ENCODE measurements at places on chromosomes 7 and 10.

DNA sequence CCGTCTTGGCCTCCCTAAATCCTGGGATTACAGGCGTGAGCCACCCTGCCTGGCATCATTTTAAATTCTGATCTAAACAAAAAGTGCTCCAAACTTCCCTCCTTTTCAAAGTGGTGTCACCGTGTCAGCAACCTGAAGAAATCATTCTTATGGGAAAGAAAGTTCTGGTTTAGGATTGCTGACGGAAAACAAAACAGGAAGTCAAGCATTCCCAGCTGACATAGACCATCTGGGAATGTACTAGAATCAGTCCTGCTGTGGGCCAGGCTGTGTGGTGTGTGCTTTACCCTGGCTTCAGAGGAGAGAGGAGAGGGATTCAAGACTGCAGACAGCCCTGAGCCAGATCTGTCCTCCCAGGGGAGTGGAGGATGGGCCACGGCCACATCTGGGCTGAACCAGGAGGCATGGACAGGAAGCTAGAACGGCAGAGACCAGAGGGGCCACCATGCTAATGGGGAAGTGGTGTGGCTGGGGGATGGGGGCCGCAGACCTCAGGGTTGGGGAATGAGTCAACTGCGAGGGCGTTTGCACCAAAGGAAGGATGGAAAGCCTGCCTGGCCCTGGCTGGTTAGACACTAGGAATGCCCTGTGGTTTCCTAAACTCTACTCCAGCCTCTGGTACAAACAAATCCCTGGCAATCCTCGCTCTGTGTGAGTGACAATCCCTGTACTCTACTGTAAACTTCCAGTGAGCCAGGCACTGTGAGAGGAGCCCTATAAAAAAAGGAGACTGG lies 16.7 kb upstream of the CLIP2 start:
- DNase-seq, result peak; percentile 95

DNA sequence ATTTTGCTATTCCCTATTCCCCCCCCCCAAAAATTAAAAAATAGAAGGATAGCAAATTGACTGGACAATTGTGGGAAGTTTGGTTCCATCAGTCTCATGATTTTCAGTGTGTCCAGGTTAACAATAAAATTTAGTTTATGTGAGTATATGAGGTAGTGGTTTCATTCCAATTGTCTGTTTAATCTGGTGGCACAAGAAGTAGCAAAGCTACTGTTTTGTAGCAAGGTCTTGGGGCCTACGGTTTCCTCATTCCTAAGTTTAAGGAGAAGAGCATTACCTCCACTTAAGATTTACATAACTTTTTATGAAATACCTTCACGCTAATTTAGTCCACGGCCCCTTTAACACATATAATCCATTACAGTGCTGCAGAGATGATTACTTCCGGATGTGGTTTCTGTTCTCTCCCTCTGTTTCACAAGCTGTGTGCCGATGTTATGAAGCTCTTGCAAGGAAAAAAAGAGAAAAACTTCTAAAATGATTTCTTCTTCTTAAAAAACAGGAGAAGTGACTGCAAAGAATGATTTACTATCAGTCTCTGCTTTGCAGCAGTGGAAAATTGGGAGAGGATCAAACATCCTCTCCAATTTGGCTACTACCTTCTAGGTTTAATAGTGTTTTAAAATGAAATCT lies 32.7 kb upstream of the NPVF start:
- peak; percentile 80 for DNase-seq

DNA sequence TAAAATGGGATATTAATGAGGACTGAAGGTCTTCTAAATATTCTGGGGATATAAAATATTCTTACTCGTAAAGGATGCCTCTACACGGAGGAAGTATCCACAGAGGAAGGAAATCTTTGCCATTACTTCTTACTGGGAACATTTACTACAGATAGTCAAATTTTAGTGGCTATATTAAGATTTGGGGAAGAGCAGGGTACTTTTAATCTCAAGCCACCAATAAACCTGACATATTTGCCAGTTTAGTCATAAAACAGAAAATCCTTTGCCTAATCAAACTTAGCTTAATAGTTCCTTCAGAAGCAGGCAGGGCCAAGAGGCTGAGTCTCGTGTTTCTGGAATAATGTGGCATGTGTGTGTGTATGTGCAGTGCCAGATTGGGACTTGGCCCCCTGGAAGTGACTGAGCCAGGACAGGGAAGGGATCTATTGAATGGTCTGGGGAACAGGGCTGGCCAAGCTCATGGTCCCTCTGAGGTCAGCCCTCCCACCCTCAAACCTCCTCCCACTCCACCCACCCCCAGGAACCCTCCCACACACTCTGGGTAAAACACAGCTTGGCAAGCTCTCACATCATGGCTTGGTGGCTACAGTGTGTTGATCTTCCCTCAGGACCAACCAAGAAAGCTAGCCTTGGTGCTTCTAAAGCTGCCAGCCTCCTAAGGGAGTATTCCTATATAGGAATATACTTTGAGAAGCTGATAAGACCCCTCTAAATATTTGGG lies 1.6 kb upstream of the PIK3CG start:
- peak; percentile 51 for DNase-seq

DNA sequence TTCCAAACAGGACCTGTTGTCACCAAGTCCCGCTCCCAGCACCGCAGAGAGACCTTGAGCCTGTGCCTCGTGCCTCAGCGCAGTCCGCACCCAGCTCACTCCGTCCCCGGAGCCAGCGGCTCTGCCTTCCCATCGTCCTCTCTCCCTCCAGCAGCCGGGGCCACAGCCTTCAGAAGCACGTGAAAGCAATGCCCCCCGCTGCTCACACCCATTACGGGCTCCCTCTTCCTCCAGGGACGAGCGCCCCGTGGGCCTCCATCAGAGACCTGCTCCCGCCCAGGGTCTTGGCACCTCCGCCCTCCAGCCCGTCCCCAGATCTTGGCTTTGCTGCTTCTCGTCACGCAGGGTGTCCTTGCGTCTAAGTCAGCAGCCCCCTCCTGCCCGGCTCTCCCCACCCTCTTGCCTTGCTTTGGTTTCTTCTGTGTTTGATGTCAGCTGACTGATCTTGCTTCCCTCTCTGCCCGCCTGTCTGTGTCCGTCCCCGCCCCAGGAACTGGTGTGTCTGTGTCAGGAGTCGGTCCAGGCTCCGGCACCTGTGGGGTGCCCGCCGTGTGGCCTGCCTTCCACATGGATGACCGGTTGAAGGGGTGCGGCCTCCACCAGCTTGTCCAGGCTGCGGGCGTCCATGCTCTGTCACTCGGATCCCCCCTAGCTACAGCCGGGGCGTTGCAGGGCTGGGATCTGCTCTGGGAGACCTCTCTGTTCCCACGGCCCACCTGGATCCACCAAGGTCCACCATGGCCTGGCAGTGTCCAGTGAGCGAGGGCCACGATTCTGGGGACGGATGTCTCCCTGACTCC lies 61.9 kb downstream of the FOXL3 start:
- DNase-seq, result peak; percentile 10

DNA sequence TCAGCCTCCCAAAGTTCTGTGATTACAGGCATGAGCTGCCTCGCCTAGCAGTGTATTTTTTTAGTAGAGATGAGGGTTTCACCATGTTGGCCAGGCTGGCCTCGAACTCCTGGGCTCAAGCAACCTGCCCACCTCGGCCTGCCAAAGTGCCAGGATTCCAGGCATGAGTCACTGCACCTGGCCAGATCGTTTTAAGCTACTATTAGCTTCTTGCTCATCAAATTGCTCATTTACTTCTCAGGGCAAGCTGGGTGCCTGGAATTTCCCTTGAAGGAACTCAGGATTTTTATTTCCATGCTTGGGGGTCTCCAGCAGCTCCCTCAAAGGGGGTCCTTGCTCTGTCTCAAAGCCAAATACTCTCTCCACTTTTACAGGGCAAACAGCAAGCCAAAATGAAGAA lies 798.0 kb upstream of the AUTS2 start:
- DNase-seq, result no peak

DNA sequence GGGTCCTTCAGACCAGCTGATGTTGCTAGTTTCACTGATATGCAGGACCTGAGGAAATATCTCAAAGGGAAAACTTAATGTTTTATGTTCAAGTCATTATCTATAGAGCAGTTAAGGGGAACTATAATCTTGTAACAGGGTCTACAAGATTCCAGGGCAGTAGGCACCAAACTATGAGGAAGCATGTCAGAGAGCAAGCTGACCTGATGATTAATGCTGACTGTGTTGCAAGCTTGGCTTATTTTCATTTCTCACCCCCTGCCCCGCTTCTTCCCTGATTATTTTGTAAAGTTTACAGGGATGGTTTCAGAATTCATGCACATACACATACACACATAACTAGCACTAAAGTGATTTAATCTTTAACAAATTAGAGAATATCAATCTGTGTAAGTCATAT lies 84.3 kb upstream of the CACNA2D1 start:
- DNase-seq, result peak; percentile 26

- no peak for DNase-seq
Observed at GRCh38 chr10:114256008-114256765, 17.1 kb downstream of the VWA2 start.

- no peak for DNase-seq
Observed at GRCh38 chr10:122234416-122234815, 36.7 kb upstream of the BTBD16 start.

DNA sequence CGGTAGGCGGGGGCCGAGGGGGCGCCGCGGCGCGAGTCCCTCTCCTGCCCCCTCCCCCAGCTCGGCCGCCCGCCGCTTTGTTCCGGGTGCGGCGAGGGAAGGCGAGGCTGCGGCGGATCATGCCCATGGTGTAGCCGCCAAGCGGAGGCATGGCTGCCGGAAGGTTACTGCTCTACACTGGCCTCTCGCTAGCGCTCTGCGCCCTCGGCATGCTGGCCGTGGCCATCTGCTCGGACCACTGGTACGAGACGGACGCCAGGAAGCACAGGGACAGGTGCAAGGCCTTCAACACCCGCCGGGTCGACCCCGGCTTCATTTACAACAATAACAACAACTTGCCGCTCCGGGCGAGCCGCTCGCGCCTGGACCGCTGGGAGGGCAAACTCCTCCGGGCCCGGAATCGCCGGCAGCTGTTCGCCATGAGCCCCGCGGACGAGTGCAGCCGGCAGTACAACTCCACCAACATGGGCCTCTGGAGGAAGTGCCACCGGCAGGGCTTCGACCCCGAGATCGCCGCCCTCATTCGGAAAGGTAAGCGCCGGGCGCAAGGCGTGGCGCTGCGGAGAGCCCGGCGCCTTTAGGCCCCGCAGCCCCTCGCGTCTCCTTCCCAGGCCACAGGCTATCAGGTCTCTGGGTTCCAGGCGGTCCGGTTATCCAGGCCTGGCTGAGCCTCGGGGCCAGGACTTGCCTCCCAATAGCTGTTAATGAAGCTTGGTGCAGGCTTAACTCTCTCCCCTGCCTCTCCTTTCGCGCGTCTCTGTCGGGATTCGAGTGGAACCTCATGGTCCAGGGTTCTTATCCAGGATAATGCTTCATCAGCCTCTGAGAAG lies 513 bp downstream of the TMEM178B start:
- no peak for DNase-seq

GRCh38 chr7:137343281-137343841 lies at the start of gene PTN:
PTN (minus strand) TSS chr7:137343733; CDS start chr7:137254973, 88,760 bp downstream.
- no peak for DNase-seq

DNA sequence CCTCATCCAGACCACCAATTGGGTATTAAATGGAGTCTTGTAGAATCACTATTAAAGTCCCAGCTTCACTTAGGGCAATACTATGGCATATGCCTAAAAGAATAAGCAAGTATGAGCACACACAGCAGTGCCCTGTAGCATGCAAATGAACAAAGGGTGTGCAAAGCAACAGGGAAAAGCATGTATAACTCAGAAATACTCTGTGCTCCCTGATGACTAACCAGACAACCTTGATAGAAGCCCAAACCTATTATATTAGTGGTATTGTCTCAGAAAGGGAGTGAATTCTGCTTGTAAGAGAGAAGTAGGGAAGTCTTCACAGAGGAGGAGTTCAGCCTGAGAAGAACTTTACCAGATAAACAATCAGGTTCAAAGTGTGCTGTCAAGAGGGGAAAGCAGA lies 131.2 kb downstream of the DGKI start:
- DNase-seq, result no peak

DNA sequence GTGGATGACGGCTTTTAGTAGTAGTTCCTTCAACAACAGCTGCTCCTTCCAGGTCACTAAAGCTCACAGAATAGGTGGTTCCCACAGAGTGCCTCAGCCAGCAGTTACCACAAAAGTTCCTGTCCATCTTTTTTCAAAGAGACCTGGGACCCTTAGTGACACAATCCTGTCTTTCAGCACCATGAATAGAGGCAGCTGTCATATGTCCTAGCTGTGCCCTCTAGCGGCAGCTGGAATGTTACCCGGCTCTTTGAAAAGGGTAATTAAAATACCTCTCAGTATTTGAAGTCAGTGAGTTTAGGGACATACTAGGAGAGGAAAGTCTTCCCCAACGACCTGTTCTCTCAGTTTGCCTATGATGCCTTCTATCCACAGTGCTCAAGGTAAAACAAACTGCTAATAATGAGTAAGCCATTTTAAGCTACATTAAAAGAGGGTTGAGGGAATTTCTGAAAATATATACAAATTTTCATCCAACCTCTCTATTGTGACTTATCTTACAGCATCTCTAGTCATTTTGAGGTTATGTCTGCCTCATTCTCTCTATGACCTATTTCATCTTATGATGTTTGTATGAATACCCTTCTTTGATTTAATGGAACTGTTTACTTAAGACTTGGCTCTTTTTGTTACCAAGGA lies 290.8 kb downstream of the NXPH1 start:
- DNase-seq, result peak; percentile 41

GRCh38 chr10:132479603-132480221 lies 57.9 kb upstream of the INPP5A start:
- no peak for DNase-seq

GRCh38 chr7:5494320-5494682 lies 70.7 kb upstream of the TNRC18 start:
- DNase-seq, result no peak

DNA sequence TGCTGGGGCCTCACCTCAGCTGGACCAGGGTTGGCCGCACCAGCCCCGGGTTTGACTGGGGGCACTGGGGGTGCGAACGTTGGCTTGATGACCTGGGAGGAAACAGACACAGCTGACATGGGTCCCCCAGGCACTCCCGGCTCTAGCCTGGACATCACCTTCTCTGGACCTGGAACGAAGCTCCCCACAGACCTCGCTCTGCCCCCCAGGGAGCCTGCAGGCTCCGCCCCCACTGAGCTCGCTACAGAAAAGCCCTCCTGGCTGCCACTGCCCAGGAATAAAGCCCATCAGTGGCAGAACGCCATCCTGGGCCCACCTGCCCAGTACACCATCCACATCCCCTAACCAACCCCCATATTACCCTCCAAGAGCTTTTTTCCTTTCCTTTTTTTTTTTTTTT lies 13.0 kb downstream of the ADAM8 start:
- DNase-seq, result no peak

DNA sequence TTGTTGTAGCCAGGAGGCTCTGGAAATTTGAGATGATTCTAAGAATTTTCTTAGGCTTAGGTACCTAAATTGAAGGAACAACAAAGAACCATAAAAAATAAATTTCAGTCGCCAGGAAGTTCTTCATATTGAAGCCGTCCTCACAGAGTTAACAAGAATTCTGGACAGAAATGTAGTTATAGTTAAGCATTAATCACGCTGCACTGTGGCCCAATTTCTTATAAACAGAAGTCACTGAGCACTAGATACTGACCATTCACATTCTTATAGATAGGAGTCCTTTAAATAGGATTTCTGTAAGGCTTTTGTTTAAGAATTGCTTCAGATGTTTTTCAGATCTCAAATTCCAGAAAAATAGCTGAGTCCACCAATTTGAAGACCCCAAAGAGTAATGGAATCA lies 256.2 kb upstream of the PITRM1 start:
- no peak for DNase-seq

GRCh38 chr7:156614434-156615264 lies 25.9 kb upstream of the RNF32 start:
- DNase-seq, result no peak

GRCh38 chr7:97405835-97406234 lies 288.3 kb downstream of the SDHAF3 start:
- no peak for DNase-seq

- no peak for DNase-seq
Observed at GRCh38 chr7:116443101-116443523, 56.4 kb upstream of the CAV2 start.

All from suppressor macrophage treated with lipopolysaccharide for 1 hour (primary cell).